Epithelial cell of prostate (primary cell): ENCODE measurements at places on chromosomes 6 and 20.
A peak's percentile ranks its signal among the peaks of the same experiment; 100 is the strongest.

DNA sequence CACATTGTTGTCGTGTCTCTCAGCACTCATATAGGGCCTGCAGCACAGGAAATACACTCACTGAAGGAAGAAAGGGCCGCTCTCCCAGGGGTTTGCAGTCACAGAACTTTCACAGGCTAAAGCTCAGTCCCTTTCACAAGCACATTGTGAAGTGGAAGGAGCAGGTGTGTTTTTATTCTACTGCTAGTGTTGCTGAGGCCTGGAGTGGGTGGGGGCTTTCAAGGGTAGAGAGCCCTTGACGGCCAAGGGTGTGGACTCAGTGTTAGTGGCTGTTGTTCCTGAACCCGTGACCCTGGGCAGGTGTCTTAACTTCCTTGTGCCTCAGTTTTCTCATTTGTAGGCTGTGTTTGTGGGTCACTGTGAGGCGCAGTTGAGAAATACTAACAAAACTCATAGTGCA, 66.2 kb upstream of the SLC22A1 start:
- no peak for DNase-seq

DNA sequence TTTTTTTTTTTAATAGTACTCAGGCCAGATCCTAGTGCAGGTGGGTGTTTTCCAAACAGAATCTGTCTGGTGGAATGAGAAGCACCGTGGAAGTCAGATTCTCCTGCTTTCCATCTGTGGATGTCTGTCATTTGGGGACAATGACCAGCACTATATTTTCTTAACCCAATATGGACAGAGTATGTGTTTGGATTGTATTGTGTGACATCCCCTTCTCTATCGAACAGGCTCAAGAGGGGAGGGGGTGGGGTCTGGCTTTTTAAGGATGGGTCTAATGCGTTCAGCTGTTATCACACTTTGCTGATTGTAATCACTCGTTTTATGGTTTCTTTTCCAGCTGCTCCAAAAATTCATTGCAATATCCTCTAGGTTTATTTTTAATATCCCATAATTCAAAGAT, 197.5 kb upstream of the CEP162 start:
- DNase-seq, result no peak

DNA sequence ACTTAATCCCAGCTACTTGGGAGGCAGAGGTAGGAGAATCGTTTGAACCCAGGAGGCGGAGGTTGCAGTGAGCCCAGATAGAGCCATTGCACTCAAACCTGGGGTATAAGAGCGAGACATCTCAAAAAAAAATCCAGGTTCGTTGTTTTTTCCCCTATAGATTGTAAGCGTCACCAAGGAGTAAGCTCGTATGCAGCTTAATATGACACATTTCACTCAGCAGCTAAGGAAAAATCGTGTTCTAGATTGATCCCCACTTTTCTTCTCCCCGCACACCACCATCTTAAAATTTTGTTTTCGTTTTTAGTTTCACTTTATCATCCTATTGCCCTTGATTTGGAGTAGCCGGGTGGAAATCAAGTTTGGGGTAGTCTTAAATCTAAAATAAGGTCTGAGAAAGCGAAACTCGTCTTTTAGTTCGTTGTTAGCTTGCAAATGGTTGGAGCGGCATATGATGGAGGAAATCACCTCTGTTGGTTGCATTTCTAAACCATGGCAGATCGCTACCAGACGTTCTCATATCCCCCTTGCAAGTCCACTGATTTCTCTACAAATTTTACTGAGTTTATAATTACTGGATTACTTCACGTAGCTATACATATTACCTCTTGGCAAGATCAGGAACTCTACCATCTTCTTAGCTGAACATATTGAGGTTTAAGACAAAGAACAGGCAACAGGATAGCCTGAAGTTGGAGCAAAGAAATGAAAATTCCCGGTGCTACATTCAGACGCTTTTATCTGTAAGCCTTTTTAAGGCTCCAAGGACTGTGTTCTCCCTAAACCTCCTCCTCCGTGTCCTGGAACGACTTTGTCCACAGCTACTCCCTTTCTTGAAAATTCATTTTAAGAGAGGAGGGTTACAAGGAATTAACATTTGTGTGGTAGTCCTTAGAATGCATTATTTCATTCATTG, 91.1 kb upstream of the BTN3A2 start:
- no peak for DNase-seq

DNA sequence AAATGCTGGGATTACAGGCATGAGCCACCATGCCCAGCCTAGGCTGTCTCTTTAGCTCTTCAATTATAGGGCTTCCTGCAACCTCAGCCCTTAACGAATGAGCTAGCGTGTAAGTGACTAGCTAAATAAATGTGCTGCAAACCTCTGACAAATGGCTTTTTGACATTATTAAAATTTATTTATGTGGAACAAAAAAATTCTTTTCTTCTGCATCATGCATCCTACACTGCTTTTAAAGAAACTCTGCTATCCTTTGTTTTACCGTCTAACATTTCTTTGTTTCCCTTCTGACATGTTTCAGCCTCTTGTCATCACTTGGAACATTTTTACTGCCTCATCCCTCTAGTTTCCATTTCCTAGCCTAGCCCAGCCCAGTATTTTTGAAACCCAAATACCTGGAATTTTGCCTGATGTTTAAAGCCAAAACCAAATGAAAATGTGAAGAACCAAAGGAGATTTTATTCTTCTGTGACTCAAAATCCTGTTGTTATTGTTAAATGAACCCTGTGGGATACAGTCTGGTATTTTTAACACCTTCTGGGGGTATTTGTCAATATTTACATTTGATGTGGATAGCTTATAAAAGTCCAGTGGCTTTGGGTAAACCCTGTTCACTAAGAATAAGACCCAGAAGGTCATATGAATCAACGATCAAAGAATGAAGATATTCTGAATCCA, 9.5 kb downstream of the NT5E start:
- DNase-seq, result no peak

DNA sequence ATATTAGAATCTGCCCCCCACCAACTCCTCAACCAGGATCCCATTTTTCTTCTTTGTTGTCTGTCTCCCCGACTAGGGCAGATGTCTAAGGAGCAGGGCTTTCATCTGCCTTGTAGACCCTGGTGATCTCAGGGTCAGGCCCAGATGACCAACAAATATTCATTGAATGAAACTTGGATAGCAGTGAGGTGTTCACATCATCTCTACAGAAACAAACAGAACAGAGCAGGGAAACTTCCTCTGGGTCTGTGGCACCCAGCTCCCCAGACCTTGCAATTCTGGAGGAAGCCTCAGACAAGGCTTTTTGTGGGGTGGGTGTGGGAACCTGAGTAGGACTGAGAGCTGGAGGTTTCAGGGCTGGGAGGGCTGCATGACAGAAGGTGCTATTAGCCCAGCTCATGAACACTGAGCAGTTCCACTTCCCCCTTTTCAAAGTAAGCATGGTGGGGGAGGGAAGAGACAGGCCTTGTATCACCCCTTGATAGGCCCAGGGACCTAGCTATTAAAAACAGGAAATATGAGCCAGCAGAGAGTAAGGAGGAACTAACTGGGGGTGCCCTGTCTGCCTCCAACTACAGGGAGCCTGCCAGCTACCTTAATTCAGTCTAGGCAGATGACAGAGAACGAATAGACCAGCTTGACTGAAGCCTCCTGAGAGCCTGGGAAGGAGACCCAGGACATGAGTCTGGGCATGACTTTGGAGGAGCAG, 37.3 kb upstream of the TOP1 start:
- no peak for DNase-seq

GRCh38 chr20:18904192-18904591, 90.6 kb downstream of the SCP2D1 start:
- DNase-seq, result no peak

GRCh38 chr6:67694127-67694526, 941.0 kb upstream of the ADGRB3 start:
- no peak for DNase-seq

- DNase-seq, result peak; percentile 43
Measured at GRCh38 chr6:55040102-55040848, 134.0 kb upstream of the HCRTR2 start.

DNA sequence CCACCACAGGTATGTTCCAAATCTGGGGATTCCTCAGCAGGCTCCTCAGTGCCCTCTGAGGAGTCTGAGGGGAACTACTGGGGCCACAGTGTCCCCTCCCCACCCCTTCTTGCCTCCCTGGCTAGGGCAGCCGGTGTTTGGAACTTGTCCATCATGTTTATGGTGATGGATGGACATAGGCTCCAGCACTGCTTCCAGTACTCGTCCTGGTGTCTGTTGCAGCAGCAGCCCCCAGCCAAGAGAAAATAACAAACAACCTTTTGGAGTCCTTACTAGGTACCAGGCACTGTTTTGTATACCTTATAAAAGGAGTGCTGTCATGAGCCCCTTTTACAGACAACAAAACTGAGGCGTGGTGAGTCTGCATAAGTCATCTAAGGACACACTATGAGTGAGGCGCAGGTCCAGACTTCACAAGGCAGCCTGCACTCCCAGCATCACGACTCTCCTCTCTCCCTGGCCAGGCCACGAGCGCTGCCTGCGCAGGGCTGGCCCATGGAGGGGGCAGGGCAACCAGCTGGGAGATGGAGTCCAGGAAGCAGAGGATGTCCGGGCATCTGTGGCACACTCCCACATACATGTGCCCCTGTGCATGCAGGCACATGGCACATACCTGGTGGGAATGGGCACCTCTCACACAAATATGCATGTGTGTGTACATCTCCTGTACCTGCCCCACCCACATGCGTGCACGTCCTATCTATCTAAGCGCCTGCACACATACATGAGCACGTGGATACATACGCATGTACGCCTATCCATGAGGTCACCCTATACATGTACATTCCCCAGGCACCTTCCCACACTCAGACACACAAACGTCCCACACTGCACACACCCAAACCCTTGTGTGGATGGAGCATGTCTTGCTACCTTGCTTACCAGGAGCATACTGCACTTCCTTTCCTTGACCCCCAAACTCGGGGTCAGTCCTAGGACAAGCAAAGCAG, 152.7 kb downstream of the VEGFA start:
- no peak for DNase-seq

DNA sequence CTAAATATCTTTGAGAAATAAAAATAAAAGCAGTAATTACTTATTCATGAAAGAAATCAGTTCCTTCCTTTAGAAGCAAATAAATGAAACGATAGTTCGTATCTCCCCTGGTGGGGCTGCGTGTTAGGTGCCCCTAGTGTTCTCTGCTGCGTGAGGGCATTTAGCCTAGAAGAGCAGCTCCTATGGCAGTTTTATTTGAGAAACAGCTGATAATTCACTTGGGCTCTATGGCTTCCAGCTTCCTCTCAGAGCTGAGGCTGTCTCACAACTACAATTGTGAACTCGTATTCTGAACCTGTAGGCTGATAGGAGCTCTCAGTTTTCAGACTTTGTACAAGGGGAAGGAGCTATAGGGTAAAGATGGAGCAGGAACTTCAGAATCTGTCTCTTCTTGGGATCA, 540.0 kb upstream of the MAP3K7 start:
- DNase-seq, result no peak

DNA sequence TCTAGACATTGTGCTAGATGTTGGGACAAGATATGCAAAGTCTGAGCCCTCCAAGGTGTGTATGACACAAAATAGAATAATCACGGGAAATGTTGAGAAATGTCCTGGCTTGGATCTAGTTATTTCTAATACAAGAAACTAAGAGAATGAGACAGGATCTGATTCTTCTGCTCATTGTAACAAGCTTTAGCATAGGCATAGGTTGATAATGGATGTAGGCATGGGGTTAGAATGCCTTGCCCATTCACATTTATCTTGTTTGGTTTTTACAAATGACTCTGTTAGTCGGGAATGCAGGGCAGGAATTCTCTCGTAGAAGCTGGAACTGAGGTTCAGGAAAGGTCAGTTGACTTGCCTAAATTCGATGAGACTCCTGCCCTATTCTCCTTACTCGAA, 1.5 kb upstream of the SLC26A8 start:
- no peak for DNase-seq

DNA sequence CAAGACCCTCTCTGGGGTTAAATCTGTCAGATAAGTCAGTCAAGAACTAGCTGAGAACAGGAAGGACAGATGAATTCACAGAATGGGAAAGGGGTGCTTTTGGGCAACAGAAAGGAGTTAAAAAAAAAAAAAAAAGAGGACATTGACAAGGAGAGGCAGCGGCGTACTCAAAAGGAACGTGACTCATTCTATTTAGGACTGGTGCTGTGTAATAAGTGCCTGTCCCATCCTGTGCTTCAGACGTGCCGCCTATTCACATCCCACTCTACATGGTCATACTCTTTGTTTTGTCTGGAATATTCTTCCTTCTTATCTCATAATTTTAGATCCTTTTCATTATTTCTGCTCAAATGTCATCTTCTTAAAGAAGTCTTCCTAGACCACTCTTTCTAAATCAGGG, 101.1 kb upstream of the EMILIN3 start:
- DNase-seq, result peak; percentile 24

- DNase-seq, result no peak
Measured at GRCh38 chr6:53910834-53911233, 116.0 kb downstream of the LRRC1 start.

- DNase-seq, result no peak
Measured at GRCh38 chr20:58742668-58743566, 50.3 kb downstream of the NPEPL1 start.

DNA sequence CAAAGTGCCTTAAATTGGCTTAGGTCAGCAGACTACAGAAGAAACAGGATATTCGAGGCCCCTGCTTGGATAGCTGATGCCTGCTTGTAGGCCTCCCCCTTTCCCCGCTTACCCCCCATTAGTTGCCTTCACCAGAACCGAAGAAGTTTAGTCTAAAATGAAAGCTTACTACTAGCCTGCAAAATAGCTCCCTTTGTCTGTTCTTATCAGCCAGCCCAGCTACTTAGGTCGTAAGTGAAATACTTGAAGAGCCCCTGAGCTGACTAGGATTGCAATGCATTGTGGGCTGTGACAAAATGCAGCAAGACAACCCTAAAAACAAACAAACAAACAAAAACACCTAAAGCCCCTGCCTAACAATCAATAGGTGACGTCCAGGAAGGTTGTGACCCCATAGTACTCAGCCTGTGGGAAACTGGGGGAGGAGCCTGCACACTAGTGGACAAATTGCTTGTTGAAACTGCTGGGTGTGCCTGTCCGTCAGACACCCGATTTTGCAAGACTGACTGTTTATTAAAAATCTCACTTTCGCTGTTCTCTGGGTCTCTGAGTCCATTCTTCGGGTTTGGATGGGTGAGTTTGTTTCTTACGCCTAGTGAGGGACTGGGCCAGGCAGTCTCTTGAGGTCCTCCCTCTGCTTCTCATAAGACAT, 105.0 kb upstream of the DUSP22 start:
- DNase-seq, result no peak

- DNase-seq, result no peak
Measured at GRCh38 chr6:62466607-62467006, 180.6 kb upstream of the KHDRBS2 start.

GRCh38 chr6:95410168-95410567, 167.2 kb upstream of the MANEA start:
- no peak for DNase-seq
